ENCODE measurements at places on chromosomes 7 and 10.

DNA sequence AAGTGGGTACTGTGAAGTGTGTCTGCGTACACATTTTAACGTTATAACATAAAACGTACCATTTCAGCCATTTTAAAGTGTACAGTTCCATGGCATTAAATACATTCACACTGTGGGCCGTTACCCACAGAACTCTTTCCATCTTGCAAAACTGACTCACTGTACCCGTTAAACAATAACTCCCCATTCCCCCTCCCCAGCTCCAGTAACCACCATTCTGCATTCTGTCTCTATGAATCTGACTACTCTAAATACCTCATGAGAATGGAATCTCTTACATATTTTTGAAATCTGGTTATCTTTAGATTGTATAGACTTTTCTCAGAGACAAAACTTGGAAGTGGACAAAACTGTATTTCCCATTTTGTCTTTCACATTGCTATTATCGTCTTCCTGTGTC, 9.3 kb downstream of the ARL3 start:
- DNase-seq, result no peak

- DNase-seq, result no peak
Measured at GRCh38 chr7:27151931-27152815, at the start of gene HOXA3. Gene HOXA3, minus strand, starts transcription at chr7:27152583. Its CDS starts 41,943 bp downstream, at chr7:27110640.

- no peak for DNase-seq
Measured at GRCh38 chr10:13372524-13372923, 24.4 kb upstream of the SEPHS1 start.

DNA sequence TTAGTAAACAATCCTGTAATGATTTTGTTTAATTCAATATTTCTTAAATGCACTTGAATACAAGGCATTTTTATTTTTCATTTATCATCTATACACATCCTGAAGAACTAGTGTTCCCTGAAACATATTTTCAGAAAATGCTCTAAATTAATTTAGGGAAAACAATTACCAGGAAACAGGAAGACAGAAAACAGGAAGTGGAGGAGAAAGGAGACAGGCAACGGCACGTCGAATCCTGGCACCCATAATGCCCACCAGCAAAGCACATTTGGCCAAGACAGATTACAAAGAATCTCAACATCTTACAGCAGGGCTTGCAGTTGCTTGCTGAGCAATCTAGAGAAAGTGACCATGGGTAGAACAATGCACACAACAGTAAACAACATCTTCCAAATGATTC, 571.1 kb downstream of the GRID1 start:
- no peak for DNase-seq

- no peak for DNase-seq
Measured at GRCh38 chr7:151695951-151696541, 176.4 kb upstream of the RHEB start.

- no peak for DNase-seq
Measured at GRCh38 chr7:38013246-38013645, 92.8 kb downstream of the EPDR1 start.

DNA sequence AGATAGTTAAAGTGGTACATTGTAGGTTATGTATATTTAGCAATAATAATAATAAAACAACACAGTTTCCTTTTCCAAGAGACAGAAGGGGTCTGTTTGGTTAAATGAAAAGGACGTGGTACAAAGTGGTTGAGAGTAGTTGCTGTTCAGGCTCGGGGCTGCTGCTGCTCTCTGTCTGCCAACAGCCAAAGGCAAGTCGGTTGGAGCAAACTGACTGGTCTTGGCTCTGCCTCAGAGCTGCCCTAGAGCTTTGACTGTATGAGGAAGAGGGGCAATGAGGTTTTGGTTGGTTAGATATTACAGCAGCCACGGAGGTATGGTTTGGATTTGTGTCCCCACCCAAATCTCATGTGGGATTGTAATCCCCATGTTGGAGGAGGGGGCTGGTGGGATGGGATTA, 95.3 kb downstream of the CACNB2 start:
- DNase-seq, result no peak

GRCh38 chr7:104450861-104451260, 122.5 kb downstream of the LHFPL3 start:
- DNase-seq, result no peak

DNA sequence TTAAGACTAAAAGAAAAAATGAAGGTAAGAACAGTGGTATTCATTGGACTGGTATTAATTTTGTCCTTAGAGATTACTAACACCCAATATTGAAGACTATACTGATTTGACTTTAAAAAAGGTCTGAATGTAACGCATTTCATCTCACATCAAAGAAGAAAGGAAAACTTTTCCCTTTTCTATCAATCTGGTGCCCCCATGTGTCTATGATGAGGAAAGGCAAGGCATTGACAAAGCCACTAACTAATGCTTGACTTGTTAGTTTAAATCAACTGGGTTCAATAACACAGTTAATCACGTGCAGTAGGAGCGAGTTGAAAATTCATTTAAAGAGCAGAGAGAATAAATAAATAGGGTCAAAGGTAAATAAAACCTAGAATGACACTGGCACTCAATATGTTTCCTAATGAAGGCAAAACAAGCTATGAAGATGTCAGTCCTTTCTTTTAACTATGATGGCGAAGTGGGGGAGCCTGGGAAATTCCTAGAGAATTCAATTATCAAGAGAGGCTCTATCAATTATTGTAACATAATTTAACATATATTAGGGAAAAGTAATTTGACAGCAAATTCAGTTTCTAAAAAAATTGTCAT, 180.9 kb downstream of the ANK3 start:
- no peak for DNase-seq

DNA sequence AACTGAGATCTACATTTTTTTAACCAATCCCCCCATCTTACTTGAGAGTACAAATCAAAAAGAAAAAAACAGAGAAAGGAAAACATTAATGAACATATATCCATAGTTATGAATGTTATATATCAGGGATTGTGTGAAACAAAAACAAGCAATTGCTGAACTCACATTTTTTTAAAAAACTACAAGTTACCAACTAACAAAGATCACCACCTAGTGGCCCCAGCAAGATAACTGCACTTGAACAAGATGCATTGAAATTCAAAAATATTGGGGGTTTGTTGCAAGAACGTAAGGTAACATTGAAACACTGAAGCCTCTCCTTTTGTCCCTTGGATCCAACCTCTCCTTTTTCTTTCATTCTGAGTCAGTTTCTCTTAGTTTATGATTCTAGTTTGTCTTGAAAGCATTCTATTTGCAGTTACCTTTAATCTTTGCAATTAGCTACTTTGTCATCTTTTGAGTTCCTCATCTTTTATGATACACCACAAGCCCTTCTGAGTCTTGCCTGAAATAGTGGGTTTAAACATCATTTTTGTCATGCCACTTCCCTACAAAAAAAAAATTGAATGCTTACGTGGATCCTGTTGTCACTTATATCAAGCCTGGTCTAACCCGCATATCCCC, 87.3 kb upstream of the TES start:
- DNase-seq, result no peak

DNA sequence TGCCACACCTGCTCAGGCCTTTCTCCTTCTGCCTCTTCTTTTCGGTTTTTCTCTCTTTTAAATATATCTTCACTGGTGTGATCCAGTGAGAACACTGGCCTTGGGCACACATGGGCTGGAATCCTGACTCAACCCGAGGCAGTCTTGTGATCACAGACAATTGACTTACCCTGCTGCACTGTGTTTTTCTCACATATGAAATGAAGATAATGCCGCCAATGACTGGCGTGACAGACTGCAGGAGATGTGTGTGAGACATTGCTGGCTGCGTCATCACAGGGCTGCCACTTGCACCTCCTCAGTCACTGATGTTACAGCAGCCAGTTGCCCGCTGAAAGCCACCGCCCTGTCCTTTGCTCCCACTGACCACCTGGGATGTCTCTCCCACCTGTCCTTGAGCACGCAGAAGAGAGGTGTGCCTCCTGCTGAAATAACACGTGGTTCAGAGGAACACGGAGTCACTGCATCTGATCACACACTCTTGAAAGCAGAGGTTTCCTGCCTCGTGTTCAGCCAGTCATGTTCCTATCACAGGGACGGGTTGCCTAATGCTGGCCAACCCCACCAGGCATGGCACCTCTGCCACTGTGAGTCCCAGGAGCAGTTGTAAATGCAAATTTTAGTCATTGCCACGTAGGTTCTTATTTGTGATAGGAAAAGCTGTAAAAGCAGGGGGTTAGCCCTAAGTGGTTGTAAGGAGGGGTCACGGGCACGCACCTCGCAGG, 124.6 kb upstream of the LANCL2 start:
- no peak for DNase-seq

GRCh38 chr10:27558612-27559020, 54.5 kb downstream of the RAB18 start:
- no peak for DNase-seq

DNA sequence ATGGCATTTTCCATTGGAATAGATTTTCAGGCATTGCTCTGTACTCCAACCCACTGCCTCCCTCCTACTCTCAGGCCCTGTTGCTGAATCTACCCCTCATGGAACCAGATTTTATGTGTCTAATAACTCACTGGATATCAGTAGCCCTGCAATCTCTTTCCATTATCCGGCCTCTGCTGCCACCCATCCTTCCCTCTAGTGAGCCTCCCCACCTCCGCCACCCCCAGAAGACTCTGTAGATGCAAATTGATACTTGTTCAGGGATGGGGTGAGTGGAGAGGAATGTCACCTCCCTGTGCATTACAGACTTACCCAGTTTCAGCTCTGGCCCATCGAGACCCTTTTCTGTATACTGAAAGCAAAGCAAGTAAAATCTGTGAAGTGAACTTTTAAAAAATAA, 52.3 kb upstream of the PHYHIPL start:
- no peak for DNase-seq

- no peak for DNase-seq
Measured at GRCh38 chr7:155233311-155234157, 64.1 kb upstream of the INSIG1 start.

GRCh38 chr10:43842496-43842895, 193.8 kb upstream of the ZNF32 start:
- DNase-seq, result no peak

DNA sequence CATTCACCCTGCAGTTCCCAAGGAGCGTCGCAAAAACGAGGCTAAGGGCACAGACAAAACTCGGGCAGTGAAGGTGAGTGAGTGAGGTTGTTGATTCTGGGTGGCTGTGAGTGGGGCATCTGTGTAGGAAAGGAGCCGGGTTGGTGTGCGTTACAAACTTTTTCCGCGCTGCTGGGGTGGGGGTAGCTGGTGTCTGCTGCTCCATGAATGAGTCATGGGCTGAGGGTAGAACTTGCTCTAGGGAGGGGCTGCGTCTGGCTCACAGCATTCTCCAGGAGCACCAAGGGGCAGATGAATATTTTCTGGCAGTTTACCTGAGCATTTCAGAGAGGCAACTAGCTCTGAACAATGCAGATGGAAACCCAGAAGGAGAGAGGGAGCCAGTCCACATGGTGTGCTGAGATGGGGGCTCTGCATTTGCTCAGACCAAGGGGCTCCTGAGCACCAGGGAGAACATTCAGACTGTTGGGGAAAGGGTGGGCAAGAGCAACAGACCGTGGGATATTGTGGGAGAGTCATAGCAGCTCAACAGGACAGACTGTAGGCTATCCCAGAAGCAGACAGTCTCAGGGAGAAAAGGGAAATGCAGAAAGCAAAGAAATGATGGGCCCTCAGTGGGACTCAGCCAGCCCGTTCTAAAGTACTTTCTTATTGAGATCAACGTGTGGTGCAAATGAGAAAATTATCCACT, 18.8 kb downstream of the NOBOX start:
- no peak for DNase-seq

DNA sequence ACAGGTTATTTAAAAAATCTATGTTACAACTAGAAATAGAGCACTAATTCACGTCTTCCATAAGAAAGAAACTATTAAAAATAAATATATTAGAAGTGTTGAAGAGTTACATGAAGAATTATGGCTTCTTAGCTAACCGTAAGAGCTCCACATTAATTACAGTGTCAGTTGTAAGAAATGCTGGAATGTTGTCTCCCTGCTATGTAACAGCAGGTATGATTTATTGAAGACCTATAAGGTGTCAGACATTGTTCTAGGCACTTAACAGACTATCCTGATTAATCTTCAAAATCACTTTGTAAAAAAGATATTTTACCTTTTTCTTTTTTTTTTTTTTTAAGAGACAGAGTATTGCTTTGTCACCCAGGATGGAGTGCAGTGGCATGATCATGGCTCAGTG, 75.8 kb upstream of the NEBL start:
- DNase-seq, result no peak

DNA sequence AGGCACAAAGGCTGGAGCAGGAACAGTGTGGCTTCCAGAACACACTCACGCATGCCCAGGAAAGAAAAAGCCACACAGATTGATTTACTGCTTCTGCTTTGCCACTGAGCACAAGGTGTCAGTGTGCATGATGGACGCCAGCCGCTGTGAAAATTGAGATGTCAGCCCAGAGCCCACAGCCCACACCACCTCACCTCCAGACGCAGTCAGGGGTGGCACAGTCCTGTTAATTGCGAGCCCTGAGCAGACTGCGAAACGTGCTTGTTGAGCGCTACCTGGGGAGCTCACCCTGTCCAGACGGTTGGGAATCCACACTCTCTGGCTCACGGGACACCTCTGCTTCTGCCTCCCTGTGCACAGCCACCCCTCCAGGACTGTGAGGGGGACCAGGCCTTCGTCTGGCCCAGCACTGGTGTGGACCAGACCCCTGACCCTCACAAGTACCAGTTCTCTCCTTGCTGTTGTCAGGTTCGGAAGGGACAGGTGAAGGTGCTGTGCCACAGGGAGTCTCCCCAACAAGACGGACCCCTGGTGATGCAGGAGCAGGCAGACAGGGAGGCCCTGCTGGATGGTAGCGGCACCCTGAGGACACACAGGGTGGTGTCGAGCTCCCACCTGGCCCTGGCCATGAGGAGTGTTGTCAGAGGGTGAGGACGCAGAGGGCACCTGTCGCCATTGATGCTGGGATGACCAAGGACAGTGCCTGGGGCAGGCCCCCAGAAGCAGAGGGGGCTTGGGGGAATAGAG, 15.3 kb downstream of the RASGEF1A start:
- DNase-seq, result no peak

GRCh38 chr10:24367688-24368087, 158.8 kb downstream of the KIAA1217 start:
- no peak for DNase-seq

- DNase-seq, result no peak
Measured at GRCh38 chr7:26188206-26188956, 12.2 kb downstream of the HNRNPA2B1 start.

- DNase-seq, result no peak
Measured at GRCh38 chr10:36725581-36726520, 399.5 kb upstream of the ANKRD30A start.

GRCh38 chr10:127254276-127254675, 57.9 kb upstream of the INSYN2A start:
- DNase-seq, result no peak

- no peak for DNase-seq
Measured at GRCh38 chr7:143385891-143386781, 5.0 kb downstream of the ZYX start.
